ENCODE measurements at places on chromosomes 5 and 9.

GRCh38 chr5:106423109-106423897 is 1247.4 kb downstream of the EFNA5 start:
- DNase-seq = no peak

DNA sequence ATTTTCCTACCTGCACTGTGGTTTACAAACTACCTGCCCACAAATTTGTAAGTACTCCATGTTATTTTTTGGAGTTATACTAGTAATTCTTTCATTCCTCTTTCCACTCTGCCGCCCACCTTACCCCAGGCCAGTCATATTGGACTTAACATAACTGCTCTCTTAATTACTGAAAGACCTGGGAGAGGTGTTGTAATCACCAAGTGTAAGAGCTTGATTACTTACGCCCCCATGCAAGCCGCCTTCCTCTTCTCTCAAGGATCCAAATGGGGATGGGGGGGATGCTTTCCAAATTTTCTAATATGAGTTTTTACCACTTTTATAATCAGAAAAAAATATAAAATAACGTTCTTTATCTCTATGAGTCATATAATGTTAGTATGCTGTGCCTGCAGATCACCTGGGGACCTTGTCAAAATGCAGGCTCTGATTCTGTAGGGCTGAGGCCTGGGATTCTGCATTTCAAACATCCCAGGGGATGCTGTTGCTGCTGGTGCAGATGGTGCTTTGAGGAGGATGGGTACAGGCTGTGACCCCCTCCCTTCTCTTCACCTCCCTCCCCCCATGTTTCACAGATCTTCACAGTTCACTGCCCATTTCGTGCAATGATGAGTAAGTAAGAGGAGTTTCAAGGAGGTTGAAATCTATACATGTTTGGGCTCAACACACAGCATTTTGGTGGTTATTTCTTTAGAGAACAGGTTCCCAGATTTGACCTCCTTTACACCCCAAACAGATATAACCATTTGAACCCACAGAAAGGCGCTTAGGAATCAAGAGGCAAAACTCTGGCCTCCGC is 87.3 kb downstream of the SEC61B start:
- no peak for DNase-seq

DNA sequence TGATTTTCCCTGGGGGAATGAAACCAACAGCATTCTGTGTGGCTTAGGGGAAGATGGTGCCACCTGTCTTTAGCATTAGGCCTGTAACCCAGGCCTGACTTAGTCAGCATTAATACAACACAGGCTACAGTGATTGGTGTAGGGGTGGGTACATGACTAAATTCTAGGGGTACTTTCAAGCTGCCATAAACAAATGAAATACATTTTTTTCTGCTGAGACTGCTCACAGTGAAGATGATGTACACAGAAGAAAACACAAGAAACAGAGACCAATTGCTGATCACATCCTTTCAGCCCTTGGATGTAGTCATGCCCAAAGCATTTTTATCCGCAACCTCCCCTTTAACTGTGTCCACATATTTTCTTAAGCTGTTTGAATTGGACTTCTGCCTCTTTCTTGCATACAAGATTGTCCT is 527.2 kb downstream of the KCTD16 start:
- no peak for DNase-seq

DNA sequence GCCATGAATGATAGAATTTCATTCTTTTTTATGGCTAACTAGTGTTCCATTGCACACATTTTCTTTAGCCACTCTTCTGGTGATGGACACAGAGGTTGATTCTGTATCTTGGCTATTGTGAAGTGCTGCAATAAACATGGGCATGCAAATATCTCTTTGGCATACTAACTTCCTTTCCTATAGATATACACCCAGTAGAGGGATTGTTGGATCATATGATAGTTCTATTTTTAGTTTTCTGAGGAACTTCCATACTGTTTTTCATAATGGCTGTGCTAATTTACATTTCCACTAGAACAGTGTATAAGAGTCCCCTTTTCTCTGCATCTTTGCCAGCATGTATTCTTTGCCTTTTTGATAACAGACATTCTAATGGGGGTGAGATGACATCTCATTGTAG is 50.4 kb upstream of the CDK5RAP2 start:
- no peak for DNase-seq

DNA sequence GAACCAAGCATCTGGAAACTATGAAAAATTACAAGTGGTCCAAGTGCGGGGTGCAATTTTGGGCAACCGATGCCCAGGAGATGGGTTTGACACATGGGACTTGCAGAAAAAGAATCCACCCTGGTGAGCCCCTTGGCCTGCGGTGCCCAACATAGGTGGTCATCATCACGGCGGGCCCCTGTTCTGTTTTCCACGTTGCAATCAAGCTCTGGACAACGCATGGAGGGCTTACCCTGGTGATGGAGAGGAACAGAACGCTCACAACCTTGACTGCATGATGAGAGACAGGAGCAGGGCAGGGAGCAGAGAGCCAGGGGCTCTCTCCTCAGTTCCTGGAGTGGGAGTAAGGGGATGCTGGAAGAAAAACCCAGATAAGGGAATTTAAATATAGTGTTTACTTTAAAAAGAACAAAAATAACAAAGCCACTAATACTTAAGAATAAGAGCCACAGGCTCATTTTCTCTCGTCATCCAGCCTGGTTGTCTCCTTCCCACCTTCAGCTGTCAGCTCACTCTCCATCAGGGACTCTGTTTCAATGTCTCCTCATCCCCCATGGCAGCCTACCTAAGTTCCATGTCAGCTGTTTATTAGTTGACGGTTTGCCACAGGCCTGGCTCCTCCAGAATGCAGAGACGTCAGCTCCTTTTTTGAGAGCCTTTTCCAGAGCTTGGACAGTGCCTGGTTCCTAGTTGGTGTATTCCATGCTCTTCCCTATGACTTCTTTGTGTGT is 172.1 kb downstream of the GADD45G start:
- DNase-seq = no peak

DNA sequence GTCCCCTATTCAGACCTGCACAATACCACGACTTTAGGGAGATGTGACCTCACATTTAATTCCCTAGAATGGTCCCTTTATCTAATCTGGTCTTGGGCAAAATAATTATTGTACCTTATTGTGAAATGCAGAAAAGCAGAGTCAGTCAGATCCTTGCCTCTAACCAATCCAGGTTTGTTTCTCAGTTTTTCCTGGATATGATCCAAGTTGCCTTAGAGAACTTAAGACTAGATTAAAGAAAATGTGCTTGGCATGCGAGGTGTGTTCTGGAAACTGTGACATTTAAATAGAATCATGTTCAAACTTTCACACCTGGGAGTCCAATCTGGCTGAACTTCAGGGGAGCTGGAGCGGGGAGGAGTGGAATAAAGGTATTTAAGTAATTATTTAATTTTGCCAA is 696.2 kb downstream of the DNAH5 start:
- no peak for DNase-seq

DNA sequence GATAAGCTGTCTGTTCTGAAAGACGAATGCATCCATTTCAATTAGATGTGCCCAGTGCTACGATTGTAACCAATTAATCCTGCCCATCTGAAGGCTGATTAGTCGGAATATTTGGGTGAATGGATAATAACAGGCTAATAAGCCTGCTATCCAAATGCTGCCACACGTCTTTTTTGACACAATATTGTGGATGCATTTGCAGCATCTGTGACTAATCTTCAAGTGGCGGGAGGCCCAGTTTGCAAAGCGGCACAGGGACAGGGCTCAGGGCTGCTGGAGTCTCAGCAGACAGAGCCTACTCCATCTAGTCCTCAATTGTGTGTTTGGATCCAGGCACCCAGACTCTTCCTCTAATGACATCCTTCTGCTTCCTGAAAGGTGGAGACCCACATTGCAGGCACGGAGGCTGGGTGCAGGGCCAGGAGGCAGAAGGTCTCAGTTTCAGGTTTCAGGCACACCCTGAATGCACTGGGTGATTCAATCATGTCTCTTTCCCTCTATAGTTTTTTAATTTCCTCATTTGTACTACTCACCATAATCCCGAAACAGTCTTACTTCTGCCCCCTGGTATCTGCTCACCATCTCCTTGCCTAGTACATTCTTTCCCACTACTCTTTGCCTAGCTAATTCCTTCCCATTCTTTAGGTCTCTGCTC is 169.6 kb downstream of the ASTN2 start:
- DNase-seq = no peak

DNA sequence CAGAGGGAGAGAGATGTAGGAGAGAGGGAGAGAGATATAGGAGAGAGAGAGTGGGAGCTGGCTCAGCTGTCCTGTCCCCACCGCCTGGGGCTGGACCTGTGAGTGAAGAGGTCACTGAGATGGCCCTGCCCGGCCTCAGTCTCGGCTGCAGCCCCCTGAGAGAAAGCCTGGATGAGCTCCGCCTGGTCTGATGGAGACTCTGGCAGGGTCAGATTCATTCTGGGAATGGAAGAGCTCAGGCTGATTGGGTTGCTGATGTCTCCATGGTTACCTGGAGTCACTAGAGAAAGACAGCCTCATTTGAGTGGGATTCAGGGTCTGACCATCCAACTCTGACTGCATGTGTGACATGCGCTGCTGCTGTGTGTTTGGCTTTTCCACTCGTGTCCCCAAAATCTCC is 27.1 kb upstream of the SEMA4D start:
- no peak for DNase-seq

DNA sequence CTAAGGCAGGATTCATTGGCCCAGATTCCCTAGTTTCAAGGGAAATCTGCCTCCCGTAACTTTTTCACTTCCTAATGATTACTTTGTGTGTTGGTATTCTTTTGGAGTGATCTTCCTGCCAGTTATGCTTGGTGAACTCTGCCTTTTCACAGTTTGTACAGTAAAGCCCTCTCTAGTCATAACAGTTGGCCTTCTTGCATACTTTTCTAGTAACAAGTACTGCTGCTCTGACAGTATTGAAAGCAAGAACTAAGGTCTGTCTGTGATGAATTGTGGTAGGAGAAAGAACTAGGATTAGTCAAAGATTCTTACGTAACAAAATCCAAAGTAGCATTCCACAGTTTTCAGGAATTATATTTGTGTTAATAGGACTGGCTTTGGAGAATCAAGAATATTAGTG is 1457.2 kb upstream of the WWC1 start:
- no peak for DNase-seq

DNA sequence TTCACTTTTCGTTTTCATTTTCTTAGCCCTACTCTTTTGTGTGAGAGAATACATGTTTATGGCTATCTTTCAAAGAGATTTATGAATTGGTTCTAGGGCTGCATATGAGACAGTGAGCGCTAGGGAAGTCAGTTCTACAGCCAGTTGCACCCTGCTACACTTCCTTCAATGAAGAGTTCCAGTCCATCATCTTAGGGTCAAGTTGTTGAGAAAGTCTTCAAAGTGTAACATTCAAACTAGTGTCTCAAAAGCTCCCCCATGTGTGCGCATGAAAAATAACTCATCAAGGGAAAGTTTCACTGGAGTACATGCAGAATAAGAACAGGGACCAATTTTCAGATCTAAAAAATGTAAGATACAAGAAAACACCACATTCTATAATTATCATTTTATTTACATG is 317.2 kb downstream of the DEPDC1B start:
- no peak for DNase-seq

All from activated T-helper 9 cell treated with anti-CD3 and anti-CD28 coated beads, Interleukin-2, amount 50 U/mL, for 16 hours (primary cell).